CD4-positive, alpha-beta T cell treated with Interleukin-12 subunit alpha and Interleukin-12 subunit beta, for 1 hour (primary cell): ENCODE measurements at places on chromosomes 6 and 20.

DNA sequence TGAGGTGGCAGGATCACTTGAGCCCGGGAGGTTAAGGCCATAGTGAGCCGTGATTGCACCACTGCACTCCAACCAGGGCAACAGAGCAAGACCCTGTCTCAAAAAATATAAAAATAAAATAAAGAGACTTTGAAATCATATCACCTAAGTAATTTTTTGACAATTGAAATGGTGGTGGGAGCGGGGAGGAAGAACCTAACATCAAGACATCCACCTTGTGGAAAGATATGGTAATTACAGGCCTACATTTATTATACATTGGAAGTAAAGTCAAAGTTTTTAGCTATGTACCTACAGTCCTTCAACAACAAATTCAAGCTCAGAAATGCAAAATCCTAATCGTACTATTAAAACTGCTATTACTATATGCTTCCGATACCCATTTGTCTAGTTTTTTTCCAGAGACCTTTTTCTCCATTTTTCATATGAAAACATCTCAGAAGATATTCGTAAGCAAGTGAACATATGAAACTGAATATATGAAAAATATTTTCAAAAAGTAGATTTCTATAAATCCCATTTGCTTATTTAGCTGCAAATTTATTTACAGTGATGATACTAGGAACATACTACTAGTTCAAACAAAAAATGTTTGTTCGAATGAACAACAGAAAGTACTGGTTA lies 83.3 kb downstream of the SYCP2 start:
- DNase-seq = no peak

DNA sequence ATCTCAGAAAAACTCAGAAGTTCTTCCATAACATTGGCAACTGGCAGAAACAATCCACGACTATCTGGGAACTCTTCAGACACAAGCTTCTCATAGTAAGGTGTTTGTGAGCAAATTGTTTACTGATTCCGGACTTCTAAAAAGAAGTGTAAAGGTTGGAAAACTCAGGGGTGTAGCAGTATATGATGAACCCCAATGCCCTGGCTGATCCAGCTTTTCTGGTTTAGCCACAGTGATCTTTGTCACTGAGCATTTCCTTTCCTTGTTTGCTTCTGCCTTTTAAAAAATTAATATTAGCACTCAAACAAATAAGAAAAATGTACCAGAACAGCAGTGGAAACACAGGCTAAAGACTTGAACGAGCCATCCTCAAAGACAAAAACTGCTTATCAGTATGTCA lies 4.9 kb downstream of the RGS17 start:
- DNase-seq = no peak

- no peak for DNase-seq
These were observed 1.9 kb downstream of the PRELID3B start for GRCh38 chr20:59040667-59041066.

DNA sequence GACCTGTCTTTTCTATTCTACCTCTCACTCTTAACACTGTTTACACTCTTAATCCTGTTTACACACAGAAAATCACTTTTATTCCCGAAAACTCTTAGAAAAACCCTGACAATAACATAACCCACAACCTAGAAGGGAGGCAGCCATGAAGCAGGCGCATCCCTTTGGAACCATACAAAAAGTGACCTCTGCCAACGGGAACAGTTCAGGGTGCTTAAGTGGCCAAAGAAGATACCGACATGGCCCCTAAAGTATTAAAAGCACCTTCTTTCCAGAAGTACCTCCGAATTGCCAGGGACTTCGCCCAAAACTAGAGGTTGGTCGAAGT lies 490 bp downstream of the MMUT start:
- DNase-seq = no peak

DNA sequence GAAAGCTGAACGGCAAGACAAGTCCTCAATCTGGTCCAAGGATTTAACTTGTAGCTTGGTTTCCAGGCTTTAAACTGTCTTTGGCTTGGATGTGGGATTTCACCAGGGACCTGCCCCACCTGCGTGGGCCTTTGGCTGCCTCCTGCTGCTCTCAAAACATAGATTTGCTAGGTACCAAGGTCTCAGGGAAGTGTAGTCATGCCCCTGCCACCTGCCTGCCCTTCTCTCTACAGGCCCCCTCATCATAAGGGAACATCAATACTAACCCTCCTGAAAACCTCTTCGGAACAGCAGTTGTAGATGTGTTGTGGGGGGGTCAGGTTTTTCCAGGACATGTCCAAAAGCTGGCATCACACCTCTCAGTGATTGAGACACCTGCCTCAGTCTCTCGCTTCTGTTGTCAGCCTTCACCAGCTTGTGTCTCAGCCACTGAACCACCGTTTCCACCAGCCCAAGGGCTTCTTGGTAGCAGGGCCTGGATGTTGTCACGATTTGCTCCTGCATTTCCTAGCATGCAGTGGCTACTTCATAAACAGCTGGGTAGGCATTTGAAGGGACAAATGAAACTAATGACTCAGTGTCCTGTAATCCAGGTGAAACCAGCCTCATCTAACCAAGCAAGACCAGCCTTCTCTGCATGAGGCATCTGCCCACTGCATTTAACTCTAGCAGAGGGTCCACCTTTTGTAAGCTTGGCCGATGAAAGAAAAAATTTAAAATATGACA lies 141.6 kb upstream of the THBS2 start:
- DNase-seq = no peak

DNA sequence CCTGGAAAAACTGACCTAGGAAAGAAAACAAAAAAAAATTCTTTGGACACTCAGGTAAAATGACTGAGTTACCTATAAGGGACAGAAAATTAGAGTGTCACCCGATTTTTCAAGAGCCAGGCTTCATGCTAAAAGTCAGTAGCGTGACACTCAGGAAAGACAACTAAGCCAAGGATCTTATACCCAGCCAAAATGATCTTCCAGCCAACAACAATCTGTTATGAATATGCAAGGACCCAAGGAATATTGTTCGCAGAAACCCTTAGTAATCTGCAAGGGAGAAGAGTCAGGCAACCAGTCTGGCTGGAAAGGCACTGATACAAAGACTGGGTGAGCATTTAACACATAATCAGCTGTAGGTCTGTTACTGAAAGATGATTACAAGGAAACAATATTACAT lies 203.6 kb downstream of the GMPR start:
- no peak for DNase-seq

GRCh38 chr6:30940361-30940986 lies at the start of gene MUCL3:
TSS of gene MUCL3 (plus strand) at chr6:30940973. CDS start at chr6:30941000, 27 bp downstream.
- no peak for DNase-seq

DNA sequence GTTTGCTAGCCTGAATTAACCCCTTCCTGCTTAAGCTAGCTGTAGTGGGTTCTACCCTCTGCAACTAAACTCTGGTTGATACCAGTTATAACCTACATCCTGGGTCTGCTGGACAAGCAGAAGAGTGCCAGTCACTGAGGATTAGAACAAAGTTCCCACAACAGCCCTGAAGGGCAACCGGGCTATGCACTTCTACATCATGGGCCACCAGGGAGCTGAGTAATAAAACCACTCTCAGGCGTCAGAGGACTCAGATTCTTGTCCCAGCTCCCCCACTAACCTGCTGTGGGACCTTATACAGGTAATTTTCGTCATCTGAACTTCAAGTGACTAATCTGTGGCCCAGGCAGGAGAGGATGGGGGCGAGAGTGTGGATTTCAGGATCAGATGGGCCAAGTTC lies 56.8 kb downstream of the EYA2 start:
- no peak for DNase-seq

GRCh38 chr6:161276605-161277155 lies 2.8 kb upstream of the AGPAT4 start:
- DNase-seq = no peak
